ENCODE measurements at places on chromosomes 11 and 22.
A peak's percentile ranks its signal among the peaks of the same experiment; 100 is the strongest.

DNA sequence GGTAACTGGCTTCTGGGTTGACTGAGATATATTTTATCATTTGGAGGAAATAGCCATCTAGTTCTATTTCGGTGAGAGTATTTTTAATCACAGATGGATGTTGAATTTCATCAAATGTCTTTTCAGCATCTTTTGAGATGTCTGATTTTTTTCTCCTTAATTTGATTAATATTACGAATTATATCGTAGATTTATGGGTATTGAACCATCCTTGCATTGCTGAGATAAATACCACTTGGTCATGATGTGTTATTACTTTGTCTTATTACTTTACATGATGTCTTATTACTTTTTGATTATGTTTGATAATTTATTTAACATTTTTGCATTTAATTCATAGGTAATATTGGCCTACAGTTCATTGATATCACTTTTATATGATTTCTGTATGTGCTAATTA lies 78.8 kb upstream of the PARVA start:
- DNase-seq, result no peak

DNA sequence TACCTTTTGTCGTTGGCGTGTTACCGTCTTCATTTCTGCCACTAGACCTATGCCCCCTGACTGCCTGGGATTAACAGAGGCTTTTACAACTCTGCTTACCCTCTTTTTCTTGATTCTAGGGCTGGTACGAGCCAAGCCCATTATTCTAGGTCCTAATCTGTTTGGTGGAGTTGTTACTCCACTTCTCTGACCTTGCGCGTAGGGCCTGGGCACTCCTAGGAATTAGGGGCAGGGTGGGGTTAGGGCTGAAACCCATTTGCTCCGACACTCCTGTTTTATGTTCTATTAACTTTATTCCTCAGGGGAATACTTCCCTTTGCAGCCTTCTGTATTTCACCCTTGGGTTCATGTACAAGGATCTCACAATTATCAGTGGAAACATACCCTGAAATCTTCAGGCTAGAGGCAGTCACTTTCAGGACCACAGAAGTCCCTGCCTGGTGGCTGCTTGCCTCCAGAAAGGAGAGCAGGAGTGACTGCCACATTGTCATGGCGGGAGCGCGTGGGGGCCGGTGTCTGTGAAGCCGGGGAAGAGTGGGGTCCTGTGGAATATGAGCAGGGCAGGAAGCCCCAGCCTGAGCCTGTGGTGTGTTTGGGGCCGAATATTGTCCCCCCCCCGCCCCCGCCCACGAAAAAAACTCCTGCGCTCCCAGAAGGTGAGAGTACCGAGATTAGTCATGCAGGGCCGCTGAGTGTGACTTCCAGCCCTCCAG lies 731 bp upstream of the SLC37A2 start:
- DNase-seq, result no peak

DNA sequence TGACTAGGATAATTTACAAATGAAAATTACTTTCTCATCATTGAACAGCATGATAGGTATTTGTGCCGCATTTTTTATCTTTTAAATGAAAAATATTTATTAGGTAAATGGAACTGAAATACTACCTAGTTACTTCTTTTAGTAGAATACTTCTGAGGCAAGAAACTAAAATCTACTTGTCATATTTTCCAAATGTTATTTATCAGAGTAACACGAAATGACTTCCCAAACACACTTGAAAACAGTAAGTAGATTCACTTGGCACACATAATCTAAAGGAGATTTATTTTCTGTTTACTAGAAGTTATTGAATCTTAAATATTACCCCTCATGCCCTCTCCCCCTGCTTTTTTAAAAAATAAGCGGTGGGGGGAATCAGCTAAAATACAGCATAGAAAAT lies 2.3 kb downstream of the QSER1 start:
- DNase-seq, result no peak

- no peak for DNase-seq
These were observed 10.5 kb downstream of the SLC16A8 start for GRCh38 chr22:38073150-38074130.

DNA sequence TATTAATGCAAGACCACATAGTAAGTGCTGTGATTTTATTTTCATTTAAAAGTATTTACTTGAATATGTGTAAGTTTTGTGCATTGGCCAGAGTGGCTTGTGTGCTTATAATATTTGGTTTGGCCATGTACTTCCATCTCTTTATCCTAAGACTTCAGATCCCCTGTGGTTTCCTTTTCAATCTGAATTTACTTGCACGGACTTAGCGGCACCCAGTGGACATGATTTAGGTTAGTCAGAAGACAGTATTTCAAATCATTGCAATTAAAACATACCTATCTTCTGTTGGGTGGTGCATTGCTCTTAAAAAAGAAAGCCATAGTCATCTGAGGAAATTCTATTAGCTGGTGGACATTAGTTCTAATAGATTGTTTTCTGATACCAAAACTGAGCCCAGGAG lies 30.7 kb downstream of the PIWIL4 start:
- no peak for DNase-seq

- no peak for DNase-seq
These were observed 180.5 kb downstream of the IGLL1 start for GRCh38 chr22:23399367-23400285.

DNA sequence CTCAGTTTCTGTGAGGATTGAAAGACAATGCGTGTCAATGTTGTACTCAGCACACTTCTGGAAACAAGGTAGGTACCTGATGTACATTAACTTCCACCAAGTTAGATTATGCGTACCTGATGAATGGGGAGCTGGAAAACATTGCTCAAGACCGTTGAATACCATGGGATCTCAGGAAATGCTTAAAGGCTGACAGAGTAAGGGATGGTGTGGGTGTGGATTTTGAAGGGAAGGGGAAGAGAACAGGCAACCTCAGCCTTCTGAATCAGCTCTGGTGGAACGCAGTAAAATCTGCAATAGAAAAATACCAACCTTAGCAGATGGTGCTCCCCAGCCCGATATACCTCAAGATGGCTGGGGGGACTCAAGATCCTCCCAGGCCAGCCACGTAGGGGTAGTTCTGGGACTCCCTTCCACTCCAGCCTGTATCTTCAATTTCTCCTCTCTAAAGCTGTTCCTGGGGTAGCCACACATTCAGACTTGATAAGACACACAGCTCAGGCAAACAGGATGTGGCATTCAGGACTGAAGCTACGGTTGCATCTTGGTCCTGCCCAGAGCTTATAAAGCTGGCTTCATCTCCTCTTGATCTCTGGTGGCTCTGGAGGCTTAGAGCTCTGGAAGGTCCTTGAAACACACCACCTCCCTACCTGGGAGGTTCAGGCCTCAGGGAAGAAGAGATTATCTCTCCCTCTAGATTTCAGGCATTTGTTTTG lies 111.8 kb downstream of the CTNND1 start:
- DNase-seq, result no peak

DNA sequence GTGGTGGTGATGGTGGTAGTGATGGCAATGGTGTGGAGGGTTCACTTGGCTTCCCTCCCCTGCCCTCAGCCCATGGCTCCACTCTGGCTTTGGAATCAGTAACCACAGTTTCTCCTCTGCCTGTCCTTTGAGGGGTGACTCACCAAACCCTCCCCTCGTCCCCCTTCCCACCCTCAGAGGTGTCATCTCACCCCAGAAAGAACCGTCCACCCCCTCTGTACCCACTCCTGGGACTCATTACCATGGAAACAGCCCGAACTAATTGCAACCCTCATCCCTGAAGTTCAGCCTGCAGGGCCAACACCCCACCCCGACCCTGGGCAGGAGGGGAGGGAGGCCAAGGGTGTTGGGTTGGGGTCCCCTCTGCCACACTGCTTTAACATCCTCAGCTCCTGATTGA lies 26.6 kb downstream of the PHLDB1 start:
- DNase-seq, result no peak

GRCh38 chr22:36668854-36669253 lies 34.7 kb downstream of the CACNG2 start:
- no peak for DNase-seq

DNA sequence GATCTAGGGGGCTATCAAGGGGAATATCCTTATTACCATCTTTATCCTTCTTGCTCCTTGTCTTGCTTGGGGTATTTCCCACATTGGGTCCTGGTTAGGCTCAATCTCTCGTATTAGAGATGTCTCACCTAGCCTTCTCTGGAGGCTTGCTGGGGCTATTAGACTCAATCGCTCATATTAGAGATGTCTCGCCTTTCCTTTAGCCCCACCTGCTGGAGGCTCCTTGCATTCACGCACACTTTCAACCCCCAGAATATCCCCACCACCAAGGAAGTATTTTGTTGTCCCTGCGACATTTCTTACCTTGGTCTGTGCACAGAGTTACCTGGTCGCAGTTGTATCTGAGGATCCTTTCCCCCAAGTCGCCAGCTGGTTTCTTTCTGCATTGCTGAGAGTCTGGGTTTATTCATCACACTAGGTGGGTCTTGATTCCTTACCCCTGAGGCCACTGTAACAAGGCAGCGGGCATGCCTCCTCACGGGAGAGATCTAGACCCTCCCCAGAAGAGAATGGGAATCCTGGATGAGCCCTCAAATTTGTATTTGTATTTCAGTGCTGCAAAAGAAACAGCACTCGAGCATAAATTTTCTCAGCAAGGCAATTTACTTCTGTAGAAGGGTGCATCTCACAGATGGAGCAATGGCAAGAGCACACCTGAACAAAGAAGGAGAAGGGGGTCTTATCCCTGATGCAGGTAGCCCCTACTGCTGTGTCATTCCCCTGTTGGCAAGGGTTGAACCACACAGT lies 15.9 kb upstream of the HYLS1 start:
- DNase-seq, result no peak

DNA sequence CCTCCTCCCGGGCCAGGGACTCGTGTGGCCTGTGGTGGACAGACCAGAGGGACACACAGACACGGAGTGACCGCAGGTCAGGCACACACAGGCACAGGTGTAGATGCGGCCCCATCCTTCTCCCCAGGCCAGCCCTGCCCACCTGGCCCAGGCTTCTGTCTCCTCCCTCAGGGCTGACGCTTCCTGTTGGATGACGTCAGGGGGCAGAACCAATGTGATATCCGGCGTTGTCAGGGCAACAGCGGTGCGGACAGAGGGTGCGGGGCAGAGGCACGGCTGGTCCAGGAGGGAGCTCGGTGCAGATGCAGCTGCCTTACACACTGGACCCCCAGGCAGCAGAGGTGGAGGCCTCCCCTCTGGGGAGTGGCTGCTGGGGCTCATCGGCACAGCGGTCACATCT lies 2.9 kb upstream of the TUBGCP6 start:
- DNase-seq, result no peak

DNA sequence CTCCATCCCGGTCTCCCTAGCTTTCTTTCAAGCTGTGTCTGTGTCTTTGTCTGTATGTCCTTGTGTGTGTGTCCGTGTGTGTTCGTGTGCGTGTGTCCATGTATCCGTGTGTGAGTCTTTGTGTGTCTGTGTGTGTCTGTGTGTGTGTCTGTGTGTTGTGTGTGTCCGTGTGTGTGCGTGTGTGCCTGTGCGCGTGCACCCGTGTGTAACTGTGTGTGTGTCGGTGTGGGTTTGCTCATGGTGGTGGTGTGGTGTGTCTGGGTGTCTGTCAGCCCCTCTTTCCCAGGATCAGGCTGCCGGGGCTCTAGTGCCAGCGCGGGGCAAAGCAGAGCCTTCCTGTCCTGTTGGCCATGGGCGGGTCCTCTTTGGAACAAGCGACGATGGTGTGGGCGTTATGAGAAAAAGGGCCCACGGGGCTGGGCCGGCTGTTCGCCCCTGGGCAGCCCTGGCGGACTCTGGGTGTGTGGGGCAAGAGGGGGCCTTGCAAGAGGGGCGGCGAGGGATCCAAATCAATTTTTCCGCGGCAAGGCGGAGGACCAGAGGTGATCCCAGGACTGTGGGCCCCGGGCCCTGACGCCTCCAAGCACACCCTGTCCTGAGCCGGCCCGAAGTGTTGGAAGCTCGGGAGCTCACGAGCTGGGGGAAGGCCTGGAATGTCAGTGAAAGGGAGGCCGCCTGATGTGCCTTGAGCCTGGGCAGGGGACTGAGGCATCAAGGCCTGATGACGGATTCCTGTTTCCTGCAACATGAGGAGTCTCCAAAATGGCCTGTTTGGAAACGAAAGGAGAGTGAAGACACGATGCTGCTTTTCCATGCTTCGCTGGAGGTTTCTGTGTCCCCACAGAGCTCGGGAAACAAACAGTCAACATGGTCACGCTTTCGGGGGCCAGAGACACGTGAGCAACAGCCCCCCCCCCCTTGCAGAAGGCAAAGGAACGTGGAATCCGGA lies 3929.2 kb upstream of the OR11H1 start:
- no peak for DNase-seq

DNA sequence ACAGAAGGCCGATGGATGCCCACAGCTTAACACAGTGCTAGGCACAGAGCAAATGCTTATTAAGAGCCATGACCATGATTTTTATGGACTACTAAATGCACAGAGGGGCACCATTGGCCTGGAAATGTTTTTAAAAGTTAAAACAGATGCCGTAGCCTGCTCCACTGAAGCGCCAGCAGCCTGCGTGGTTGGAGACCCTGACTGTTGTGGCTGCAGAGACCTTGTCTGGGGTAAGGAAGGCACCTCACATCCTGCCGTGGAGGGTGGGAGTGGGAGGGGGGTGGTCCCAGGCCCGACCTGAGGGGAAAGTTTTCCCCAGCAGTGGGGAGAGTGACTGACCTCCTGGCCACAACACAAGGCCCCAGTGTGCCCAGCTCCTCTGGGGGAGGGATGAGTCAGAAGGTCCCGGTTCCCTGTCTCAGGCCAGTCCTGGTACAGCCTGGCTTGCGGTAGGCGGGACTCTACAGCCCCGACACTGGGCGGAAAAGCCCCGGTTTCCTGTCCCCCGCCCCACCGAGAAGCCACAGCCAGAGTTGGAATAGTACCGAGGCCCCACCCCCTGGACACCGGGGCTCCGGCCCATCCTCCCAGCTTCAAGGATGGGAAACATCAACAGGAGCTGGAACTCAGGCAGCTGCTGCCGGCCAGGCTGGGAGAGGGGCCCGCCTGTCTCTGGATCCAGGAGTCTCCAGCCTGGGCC lies 7.0 kb downstream of the CHST1 start:
- no peak for DNase-seq

DNA sequence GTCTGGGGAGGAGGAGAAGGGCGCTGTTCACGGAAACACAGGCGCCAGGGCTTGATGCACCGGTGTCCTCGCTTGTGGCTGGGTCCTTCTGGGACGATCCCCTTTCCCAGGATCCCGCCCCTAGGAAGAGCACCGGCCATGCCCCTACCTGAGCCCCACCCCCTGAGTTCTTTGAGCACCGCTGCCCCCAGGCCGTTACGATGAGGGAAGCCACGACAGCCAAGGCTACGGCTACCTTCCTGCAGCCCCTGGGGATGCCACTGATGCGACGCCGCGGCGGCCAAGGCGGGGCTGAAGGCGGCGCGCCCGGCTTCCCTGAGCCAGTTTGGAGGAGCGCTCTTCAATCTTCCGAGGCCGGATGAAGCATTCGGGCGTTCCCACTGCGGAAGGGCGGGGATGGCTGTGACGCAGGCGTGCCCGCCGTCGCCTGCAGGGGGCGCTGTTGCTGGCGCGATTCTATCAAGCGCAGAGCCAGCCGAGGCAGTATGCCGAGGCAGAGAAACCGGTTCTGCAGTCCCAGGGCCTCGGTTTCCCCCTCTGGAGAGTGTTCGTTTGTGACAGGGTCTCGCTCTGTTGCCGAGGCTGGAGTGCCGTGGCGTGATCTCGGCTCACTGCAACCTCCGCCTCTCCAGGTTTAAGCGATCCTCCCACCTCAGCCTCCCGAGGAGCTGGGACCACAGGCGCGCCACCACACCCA lies 9.7 kb upstream of the NEFH start:
- peak; percentile 32 for DNase-seq

- no peak for DNase-seq
These were observed 24.4 kb upstream of the HSPA8 start for GRCh38 chr11:123086305-123086704.

GRCh38 chr11:119839476-119840133 lies 110.6 kb upstream of the NECTIN1 start:
- DNase-seq, result no peak

Data from activated CD4-positive, alpha-beta T cell treated with anti-CD3 and anti-CD28 coated beads for 1 hour (primary cell).